ENCODE measurements at places on chromosomes 16 and 17. TPM values are rescaled to one million over a fixed set of nuclear protein-coding genes. Genes with fewer than 3 reads are reported as not detected.
A peak's percentile ranks its signal among the peaks of the same experiment; 100 is the strongest.

The ARHGDIG gene
- total RNA-seq = 1.4 TPM

The TADA2A gene
- 28.1 TPM for total RNA-seq

The CHRNE gene
- 11.8 TPM for total RNA-seq

DNA sequence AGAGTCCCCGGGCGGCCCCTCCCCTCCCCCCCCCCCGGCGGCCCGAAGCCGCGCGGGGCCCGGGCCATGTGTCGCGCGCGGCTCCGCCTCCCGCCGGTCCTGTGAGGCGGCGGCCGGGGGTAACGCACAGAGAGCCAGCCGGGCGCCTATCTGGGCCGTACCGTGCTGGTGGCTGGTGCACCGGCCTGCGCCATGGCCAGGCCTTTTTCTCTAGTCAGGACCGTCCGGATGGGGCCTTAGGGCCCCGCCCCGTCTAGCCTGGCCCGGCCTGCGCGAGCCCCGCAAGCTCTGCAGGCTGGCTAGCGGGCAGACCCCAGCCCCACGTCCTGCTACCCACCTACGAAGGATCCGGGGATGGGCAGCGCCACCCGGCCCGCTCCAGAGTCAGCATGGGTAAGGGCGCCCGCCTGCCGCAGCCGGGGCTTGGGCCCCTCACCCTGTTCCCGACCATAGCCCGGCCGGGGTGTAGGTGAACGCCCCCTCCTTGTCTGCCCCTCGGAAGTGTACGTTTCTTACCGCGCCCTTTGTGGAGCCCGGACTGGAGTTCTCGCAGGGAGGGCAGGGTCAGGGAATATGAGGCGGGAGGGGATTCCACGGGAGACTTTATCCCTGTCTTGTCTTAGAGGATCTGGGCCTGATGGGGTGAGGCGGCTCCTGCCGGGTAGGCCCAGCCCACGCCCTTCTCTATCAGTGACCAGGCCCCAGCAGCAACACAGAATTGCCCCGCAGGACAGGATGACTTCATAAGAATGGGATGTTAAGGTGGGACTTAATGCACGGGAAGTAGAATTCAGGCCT is at the start of gene CENPT:
Gene CENPT, minus strand, starts transcription at position 630 of the 798 bp plus-strand sequence. CDS start 13,834 bp downstream, outside the sequence.
- no peak for DNase-seq
- no peaks in the 10 kb centered on the region for H3K27me3 ChIP-seq
- H3K4me3 ChIP-seq = peak within 1 kb of the TSS; percentile 86
- peaks cover 52% of the 10 kb centered on the region for H3K4me1 ChIP-seq
- peak within 1 kb of the TSS; percentile 92 for H3K27ac ChIP-seq
- H3K36me3 ChIP-seq = peaks cover 3% of the 10 kb centered on the region

GRCh38 chr16:11053916-11054460 is 109.6 kb downstream of the CLEC16A start:
- H3K4me3 ChIP-seq = no peak overlapping the region
- peaks cover 5% of the 10 kb centered on the region for H3K36me3 ChIP-seq
- H3K27ac ChIP-seq = no peak overlapping the region
- no peaks in the 10 kb centered on the region for H3K27me3 ChIP-seq
- H3K4me1 ChIP-seq = peaks cover 47% of the 10 kb centered on the region

- no peak overlapping the region for H3K27ac ChIP-seq
- no peak overlapping the region for H3K4me3 ChIP-seq
- no peak for DNase-seq
- H3K36me3 ChIP-seq = no peaks in the 10 kb centered on the region
These were observed 29.0 kb upstream of the CLEC3A start for GRCh38 chr16:77993111-77993985.

- no peak overlapping the region for H3K4me3 ChIP-seq
- peaks cover 9% of the 10 kb centered on the region for H3K4me1 ChIP-seq
- no peak overlapping the region for H3K27ac ChIP-seq
- H3K36me3 ChIP-seq = no peaks in the 10 kb centered on the region
These were observed 26.6 kb downstream of the NGFR start for GRCh38 chr17:49521471-49522356.
